Activated CD4-positive, CD25-positive, alpha-beta regulatory T cell (primary cell): ENCODE measurements at places on chromosomes 7 and 10.

- DNase-seq = no peak
These were observed 1047.6 kb upstream of the AUTS2 start for GRCh38 chr7:68550635-68551034.

DNA sequence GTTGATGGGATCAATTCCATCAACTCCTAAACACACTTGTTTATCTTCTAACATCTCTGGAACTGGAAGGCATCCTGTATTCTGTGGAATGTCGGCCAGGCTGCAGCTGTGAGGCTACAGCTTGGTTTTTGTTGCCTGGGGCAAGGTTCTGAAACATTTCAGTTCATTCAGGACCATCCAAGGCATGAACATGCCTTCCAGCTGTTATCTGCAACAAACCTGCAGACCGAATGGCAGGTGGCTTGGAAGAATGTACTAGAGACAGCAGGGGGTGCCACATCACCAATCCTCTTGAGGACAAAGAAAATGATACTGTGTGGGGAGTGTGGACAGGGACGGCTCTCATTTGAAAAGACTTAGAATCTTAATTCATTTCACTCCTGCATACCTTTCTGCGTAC, 12.4 kb downstream of the PAPOLB start:
- DNase-seq = no peak

DNA sequence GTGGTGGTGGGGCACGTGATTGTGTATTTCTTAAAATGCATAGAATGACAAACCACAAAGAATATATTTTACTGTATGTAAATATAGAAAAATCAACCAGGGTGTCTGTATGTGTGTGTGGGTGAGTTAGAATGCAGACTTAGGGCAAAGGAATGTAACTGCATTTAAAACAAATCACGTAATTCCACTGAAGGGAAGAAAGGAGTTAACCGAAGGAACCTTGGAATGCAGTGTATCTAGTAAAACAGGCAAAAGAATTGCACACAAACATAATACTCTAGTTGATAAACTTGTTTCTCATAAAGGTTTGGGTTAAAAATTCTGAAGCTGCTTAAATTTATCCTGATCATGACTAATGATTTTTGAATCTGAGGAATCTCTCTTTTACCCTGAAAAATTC, 134.9 kb downstream of the ADRA2A start:
- DNase-seq = no peak

GRCh38 chr10:29212597-29212996, 76.3 kb upstream of the LYZL1 start:
- DNase-seq = no peak

DNA sequence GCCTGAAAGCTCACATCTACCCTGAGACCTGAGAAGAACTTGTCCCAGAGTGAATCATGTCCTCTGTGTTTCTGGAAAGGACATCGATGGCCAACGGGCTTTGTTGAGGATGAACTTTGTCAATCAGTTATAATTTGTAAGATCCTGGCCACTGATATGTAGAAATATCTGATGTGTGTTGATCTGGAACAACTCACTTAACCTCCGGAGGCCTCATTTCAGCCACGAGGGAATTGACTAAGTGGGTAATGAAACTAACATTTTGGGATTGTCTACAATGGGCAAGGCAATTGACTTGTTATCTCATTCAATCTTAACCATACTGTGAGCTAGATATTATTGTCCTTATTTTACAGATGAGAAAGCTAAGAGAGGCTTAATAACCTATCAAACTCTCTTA, 468.1 kb upstream of the NRP1 start:
- no peak for DNase-seq

DNA sequence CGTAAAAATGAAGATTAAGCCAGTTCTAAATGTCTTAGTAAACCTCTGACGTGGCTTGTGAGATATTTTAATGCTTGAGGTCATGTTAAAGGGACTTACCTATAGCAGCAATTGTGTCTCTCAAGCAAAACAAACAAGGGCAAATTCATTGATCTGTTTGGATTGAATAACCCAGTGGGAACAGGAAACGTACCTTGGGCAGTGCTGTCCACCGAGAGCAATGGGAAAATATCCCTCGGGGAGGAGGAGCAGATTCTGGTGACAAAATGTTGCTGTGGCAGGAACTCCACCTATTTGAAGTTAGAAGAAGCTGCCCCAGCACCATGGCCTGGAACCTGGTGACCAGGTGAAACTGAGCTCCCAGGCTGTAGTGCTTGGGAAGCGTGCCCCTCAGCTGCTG, 107.1 kb upstream of the FZD8 start:
- DNase-seq = no peak

GRCh38 chr7:116135306-116135705, 75.0 kb upstream of the TES start:
- no peak for DNase-seq

GRCh38 chr7:81128011-81128410, 209.2 kb upstream of the SEMA3C start:
- DNase-seq = no peak

- DNase-seq = no peak
These were observed 116.0 kb downstream of the ELAPOR2 start for GRCh38 chr7:86943447-86943846.

GRCh38 chr7:78398576-78398975, 600.0 kb downstream of the PHTF2 start:
- no peak for DNase-seq

DNA sequence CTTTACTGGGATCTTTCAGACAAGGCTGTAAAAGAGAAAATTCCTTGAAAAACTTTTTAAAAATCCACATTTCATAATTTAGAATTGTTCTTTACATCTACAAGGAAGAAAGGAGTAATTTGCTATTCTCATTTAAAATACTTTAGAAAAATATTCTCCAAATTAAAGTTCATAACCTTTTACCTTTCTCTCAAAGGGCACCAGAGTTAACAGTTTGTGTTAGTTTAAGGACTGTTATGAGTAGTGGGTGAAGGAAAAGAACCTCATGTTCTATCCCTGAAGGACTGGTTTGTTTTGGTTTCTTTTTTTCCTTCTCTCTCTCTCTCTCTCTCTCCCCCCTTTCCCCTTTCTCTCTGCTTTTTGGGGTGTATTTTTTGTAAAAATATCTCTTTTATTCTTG, 4.1 kb downstream of the AGMO start:
- DNase-seq = no peak

DNA sequence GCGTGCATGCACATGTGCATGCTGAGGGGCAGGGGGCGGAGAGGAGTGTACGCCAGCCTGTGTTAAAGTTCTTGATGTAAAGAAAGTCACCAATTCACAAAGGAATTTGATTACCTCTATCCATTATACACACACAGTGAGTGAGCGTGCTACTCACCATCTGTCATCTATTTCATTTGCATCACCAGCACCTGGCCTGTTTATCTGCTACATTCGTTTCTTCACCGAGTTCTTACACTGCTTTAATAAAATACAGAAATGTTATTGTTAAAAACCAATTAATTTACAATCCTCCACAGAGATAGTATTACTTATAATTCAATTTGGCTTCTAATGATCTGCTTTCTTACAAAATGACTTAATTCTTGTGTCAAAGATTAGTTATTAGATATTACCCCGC, 32.6 kb downstream of the NEUROD6 start:
- DNase-seq = no peak

DNA sequence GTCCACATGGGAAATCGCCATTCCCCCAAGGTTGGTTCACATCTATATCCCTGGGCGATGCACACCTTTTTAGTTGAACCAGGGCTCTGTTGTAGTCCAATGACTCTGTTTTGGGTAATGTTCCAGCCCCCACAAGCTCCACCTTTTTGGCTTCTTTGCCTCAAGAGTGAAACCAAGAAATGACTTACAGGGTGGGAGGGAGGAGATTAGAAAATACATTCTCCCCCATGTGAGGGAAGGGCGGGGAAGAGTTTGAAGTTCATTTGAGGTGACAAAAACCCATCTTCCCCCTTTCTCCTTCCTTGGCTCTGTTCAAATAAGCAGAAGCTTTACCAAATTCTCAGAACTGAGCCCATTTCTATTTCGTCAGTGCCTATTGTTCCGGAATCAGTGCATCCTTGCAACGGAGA, 82.8 kb downstream of the GATA3 start:
- no peak for DNase-seq

DNA sequence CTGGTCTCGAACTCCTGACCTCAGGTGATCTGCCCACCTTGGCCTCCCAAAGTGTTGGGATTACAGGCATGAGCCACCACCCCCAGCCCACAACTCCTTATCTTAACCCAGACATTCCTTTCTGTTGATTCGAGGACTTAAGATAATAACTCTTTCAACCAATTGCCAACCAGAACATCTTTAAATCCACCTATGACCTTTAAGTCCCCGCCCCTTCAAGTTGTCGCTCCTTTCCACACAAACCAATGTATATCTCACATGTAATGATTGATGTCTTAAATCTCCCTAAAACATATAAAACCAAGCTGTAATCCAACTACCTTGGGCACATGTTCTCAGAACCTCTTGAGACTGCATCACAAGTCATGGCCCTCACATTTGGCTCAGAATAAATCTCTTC, 7.8 kb upstream of the ANKRD2 start:
- DNase-seq = no peak

DNA sequence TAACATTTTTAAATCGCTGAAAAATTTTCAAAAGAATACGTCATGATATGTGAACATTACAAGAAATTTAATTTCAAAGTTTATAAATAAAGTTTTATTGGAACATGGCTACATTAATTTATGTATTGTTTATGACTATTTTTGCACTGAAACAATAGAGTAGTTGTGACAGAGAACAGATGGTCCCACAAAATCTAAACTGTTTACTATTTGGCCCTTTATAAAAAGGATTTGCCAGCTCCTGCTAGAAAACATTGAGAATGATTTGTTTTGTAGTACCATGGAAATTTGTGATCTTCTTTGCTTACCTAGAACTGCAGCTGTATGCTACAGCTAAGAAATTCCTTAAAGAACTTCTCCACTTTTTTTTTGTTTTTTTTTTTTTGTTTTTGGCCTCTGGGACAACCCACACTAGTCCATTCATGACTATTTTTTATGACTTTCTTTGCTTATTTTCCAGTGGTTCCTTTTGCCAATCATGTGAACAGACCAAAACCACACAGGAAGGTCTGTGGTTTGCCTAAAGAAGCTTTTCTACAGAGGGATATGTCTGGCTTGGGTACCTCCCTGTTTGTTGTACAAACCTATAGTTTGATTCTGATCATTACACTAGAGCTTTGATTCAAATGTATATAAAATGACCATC, 55.7 kb downstream of the ST7 start:
- no peak for DNase-seq

DNA sequence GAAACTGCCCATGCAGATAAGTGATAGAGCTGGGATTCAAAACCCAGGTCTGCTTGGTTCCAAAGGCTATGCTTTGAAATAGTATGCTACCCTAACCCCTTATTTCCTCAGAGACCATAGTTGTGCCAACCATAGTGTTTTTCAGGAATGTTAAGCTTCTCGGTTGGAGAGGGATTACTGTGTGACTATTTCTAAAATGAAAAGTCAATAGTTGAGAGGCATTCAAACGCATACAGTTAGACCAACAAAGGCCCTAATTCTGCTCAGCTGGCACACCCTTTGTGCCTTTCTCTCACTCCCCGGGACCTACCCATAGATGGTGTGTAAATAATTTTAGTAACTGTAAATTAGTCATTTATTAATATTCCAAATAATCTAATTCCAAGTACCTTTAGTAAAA, 64.6 kb upstream of the RNF148 start:
- no peak for DNase-seq

GRCh38 chr10:113471241-113471996, 81.4 kb upstream of the HABP2 start:
- DNase-seq = no peak

DNA sequence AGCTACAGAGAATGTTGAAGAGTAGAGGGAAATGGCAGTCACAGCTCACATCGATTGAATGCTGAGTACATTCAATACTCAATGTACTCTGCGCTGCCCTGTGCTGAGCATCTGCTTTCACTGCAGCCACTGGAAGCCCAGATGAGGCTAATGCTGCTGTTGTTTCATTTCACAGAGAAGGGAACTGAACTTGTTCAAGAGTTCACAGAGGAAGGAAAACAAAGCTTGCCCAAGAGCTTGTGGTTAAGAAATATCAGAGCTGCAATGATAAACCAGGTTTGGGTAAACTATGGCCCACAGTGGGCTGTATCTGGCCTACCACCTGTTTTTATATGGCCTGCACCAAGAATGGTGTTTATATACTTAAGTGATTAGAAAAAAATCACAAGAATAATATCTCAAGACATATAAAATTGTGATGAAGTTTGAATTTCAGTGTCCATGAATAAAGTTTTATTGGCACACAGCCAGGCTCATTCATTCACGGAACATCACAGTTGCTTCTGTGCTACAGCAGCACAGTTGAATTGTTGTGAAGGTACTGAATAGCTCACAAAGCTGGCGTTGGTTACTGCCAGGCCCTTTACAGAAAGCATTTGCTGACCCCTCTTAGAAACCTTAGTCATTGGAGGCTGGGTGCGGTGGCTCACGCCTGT, 64.1 kb downstream of the CFAP58 start:
- no peak for DNase-seq

- no peak for DNase-seq
These were observed 261.7 kb downstream of the C7orf25 start for GRCh38 chr7:42650171-42650570.

DNA sequence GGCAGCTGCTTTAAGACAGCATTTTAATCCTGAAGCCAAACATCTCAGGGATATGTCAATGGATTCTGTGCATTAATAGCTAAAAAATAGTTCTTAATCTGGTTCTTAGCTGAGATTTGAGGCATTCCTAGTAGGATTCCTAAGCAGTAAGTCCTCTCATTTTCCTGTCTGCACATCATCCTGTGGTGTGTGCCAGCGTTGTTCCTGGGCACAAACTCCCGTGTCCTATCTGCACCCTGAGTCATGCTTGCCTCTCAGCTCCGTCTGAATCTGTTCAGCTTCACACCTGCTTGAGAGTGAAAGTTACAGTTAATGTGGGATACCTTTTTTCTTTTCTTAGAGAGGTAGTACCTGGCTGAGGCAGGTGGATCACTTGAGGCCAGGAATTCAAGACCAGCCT, 19.5 kb downstream of the BAG3 start:
- no peak for DNase-seq

DNA sequence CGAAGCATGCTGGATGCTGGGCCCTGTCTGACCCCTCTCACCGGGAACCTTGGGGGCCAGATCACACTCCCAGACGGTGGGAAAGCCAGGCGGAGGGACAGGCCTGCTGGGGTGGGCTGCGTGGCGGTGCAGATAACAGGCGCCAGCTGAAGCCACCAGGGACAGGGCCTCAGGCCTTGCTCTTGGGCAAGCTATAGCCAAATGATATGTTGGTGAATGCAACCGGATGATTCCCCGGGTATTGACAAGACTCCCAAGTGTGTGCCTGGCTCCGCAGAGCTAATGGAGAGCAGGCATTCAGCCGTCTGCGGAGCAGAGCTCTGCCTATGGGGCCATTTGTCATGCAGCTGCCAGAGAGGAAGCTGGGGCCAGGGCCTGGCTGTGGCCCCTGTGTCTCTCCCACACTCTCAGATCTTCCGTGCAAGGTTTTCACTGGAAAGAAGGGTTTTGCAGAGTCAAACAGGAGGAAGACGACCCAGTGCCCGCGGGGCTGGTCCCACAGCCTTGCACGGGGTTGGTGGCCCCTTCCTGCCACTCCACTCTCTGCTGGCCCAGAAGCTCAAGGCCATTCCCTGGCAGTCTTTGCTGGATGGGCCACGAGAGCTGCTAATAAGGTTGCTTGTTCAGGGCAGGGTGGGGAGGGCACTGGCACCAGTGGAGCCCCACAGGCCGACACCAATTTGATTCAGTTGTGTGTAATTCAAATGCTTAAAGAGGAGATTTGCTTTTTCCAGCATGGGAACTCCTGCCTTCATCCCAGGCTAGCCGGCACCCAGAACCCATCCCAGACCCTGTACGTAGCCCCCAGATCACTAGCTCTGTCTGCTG, 91.8 kb downstream of the PRKAG2 start:
- DNase-seq = no peak
